ENCODE measurements at places on chromosomes 2 and 18.

DNA sequence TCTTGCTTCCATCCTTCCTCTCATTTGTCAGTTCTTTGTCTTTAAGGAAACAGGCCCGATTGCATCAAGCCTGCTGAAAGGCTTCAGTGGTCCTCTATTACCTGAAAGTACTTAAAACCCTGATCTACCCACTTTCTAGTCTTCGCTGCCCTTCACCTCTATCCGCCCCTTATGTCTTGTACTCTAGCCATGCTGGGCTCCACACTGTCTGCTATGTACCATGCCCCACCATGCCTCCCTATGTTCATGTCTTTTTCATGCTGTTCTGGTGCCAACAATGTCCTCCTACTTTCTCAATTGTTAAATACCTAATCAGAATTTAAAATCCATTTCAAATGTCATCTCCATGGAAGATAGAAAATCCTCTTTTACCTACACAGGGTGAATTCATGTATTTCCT lies 28.2 kb downstream of the CRYGD start:
- DNase-seq, result no peak

GRCh38 chr2:216633616-216634369 lies 573 bp downstream of the IGFBP2 start:
- DNase-seq, result no peak

GRCh38 chr2:196080526-196080925 lies 11.9 kb upstream of the DNAH7 start:
- DNase-seq, result no peak

GRCh38 chr2:48483916-48484315 lies 46.0 kb upstream of the STON1 start:
- no peak for DNase-seq
